Pons (tissue), 1 donor: ENCODE measurements at places on chromosomes 5 and 9.
A peak's percentile ranks its signal among the peaks of the same experiment; 100 is the strongest.

DNA sequence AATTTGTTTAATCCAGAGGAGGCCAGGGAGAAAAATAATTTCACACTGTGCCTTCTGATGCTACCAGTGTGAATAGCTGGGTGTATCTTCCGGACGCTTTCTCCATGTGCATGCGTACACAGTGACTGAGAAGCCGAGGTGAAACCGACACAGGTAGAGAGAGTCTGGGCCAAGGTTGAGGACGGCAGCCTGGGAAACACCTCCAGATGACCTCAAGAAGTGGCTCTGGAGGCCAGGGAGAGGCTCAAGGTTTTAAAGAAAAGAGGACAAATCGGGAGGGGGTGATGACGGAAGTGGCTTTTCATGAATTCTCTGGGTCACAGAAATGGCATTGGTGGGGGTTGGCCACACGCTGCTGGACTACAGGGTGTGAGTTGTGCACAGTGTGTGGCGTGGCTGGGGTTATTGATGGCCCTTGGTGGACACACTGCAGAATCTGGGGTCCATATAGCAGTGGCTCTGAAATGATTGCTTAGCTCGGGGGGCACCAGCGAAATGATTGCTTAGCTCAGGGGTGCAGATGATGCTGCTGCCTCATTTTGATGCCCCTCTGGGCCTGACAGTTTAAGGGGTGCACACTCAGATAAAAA is 34.1 kb upstream of the LRRC14B start:
- DNase-seq: no peak

- no peak for DNase-seq
Observed at GRCh38 chr9:122217640-122218039, 11.1 kb downstream of the LHX6 start.

DNA sequence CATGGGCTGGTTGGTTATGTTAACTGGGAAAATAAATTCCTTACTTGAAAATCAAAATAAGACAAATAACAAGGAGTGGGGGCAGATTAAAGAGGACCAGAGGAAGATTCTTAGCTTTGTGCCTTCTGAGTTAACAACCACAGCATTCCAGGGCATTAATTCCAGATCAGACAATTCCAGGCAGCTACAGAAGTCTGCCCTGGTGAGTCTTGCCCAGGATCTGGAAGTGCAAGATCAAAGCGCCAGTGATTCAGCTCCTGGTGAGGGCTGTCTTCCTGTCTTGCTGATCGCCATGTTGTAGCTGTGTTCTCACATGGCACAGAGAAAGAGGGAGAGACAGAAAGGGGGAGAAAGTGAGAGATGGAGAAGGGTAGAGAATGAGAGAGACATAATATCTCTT is 65.6 kb downstream of the ANXA2R start:
- no peak for DNase-seq

- DNase-seq: peak; percentile 75
Observed at GRCh38 chr9:124800306-124801259, 23.6 kb downstream of the OLFML2A start.

DNA sequence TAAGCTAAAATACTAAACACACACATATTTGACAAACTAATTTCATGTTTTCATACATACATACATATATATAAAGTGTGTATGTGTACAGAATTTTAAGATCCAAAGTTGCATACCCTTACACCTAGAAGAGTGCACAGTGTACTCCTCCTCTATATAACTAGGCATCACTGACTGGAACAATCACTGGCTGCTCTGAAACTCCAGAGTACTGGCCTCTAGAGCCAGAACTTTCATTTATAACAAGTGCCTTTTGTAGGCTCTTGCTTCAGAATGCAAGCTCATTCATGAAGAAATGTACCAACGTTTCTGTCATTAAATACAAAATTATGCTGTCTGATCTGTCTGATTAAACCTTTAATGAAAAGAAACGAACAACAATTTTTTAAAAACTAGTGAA is 4.0 kb downstream of the LEAP2 start:
- DNase-seq: peak; percentile 84

GRCh38 chr5:157650991-157651611 is 1.1 kb downstream of the SOX30 start:
- DNase-seq: no peak

- DNase-seq: no peak
Observed at GRCh38 chr5:169290895-169291294, 10.0 kb downstream of the SLIT3 start.

DNA sequence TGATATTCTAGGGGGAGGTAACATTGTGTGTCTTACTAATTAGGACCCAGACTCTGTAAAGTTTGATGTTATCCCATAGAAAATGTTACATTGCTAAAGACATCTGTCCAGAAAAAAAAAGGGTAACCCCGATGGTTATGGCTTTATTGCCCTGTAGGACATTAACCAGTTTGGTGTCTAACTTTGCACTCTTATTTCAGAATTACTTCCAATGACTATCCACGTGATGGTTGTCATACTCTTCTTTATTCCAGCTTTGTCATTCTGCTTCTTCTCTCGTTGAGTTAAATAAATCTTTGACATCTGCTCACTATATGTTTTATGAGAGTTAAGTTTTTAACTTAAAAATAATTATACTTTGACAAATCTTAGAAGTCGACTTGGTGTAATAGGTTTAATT is 180.4 kb upstream of the ANKRD55 start:
- DNase-seq: no peak

DNA sequence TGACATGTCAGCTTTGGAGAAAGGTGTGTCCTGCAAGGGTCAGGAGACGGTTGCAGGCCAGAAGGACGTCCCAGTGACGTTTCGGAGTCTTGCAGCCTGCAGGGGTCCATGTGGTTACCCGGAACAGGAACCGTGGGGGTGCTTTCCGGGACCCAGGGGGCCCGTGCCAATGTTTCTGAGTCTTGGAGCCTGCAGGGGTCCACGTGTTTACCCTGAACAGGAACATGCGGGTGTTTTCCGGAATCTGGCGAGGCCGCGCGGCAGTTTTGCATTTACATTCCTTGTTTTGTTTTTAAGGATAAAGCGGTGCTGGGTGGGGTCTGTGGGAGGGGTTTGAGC is 30.6 kb downstream of the NKD2 start:
- no peak for DNase-seq

DNA sequence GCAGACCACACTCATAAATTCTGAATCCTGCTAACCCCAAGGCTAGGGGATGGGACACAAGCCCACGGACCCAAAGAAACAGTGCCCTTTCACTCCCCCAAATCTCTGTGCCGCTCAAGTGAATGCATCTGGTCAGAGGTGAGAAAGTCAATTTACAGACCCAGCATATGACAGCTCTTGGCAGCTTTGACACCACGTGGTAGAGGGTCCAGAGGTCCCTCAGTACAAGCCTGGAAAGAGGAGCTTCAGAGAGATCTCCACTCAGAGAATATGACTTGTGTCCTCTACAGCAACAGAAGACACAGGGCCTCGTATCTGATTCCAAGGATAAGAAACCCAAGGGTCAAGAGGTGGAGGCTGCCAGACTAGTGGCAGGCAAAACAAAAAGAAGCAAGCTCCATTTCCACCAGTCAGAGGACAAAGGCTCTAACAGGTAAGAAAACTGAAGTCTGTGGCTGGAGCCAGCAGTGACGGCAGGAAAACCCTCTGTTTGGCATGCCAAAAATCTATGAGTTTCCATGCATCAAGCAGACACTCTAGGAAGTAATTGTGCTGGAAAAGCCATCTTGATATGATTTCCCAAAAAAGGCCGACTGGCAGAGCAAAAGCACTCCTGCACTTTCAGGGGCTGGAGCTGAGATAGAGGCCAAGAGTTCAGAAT is 138.7 kb downstream of the UGCG start:
- DNase-seq: no peak

GRCh38 chr9:111566234-111566633 is 33.2 kb downstream of the PTGR1 start:
- DNase-seq: peak; percentile 1
